ENCODE measurements at places on chromosomes 2 and 18. TPM values are rescaled to one million over a fixed set of nuclear protein-coding genes. Genes with fewer than 3 reads are reported as not detected.

KCNG2 gene
- 0.50 TPM for total RNA-seq

SCN1A gene
- 19.1 TPM for total RNA-seq

ENOSF1 gene
- total RNA-seq = 82.2 TPM

GRCh38 chr18:36610258-36610657 is 218.5 kb downstream of the TPGS2 start:
- DNase-seq = no peak
- H3K4me1 ChIP-seq = no peaks in the 10 kb centered on the region
- H3K4me3 ChIP-seq = no peak overlapping the region
- no peak overlapping the region for H3K27ac ChIP-seq
- no peaks in the 10 kb centered on the region for H3K36me3 ChIP-seq

DNA sequence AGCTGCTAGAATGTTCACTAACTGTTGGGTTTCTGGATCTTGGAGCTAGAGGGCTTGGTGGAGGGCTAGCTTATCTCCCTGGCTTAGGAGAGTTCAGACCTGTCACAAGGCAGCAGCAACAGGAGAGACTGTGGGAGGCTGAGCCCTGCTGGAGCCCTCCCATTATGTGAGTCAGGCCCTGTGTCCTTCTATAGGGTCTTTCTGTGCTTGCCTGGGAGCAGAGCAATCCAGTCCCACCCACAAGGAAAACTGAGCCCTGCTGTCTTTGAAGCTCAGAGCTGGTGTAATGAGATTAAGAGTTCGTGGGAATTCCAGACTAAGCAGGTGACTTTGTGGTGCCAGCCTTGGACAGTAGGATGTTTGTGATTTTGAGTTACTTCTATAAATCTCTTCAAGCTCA is 249.0 kb downstream of the TTC32 start:
- no peak overlapping the region for H3K4me3 ChIP-seq
- no peaks in the 10 kb centered on the region for H3K36me3 ChIP-seq
- no peaks in the 10 kb centered on the region for H3K27me3 ChIP-seq
- no peak for DNase-seq
- no peak overlapping the region for H3K27ac ChIP-seq
- H3K4me1 ChIP-seq = no peaks in the 10 kb centered on the region

- H3K27me3 ChIP-seq = no peaks in the 10 kb centered on the region
- no peak for DNase-seq
- no peaks in the 10 kb centered on the region for H3K36me3 ChIP-seq
Observed at GRCh38 chr2:235347691-235348090, 146.2 kb upstream of the AGAP1 start.

- no peaks in the 10 kb centered on the region for H3K36me3 ChIP-seq
- peak overlapping the region; percentile 69 for H3K27ac ChIP-seq
- peaks cover 28% of the 10 kb centered on the region for H3K4me1 ChIP-seq
- no peak for DNase-seq
- H3K27me3 ChIP-seq = no peaks in the 10 kb centered on the region
- H3K4me3 ChIP-seq = peak overlapping the region; percentile 64
Observed at GRCh38 chr2:40450796-40451430, 977 bp downstream of the SLC8A1 start.

DNA sequence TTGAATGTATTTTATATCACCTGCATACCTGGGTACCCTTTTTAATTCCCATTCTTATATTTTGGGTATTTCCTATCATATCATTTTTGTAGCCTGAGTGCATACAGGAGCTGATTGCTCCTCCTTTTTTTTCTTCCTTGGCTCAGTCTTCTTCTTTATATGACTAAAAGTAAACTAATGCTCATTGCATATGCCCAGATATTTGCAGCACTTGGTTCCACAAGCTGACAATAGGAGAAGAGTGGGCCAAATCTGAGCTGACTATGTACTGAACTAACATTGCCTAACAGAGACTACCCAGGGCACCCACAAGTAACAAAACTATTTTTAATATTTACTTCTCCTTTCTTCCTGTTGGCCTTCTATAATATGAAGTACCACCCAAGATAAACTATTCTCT is 131.7 kb upstream of the SPOPL start:
- DNase-seq = no peak
- H3K4me3 ChIP-seq = no peak overlapping the region
- H3K36me3 ChIP-seq = no peaks in the 10 kb centered on the region
- H3K4me1 ChIP-seq = no peaks in the 10 kb centered on the region
- H3K27me3 ChIP-seq = no peaks in the 10 kb centered on the region

DNA sequence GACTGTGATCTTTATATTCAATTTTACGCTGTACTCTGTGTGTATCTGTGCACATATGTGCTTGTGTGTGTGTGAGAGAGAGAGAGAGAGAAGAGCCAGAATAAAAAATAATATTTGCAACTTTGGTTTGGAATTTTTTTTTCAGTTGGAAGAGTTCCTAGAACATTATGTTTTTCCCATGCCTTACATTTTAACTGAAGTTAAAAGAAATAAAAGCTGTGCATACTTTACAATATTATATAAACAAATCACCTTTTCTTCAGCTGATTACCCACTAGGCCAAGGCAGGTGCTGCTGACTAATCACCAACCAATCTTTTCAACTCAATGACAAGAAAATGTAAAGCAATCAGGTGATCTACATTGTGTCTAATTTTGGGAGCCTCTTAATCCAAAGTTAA is 366.3 kb downstream of the NYAP2 start:
- no peaks in the 10 kb centered on the region for H3K4me1 ChIP-seq
- H3K36me3 ChIP-seq = no peaks in the 10 kb centered on the region
- no peak overlapping the region for H3K27ac ChIP-seq
- DNase-seq = no peak
- no peaks in the 10 kb centered on the region for H3K27me3 ChIP-seq

- no peak for DNase-seq
- no peaks in the 10 kb centered on the region for H3K27me3 ChIP-seq
- H3K36me3 ChIP-seq = no peaks in the 10 kb centered on the region
- H3K4me3 ChIP-seq = no peak overlapping the region
- no peak overlapping the region for H3K27ac ChIP-seq
Observed at GRCh38 chr18:13540477-13541182, 185.7 kb downstream of the FAM210A start.

DNA sequence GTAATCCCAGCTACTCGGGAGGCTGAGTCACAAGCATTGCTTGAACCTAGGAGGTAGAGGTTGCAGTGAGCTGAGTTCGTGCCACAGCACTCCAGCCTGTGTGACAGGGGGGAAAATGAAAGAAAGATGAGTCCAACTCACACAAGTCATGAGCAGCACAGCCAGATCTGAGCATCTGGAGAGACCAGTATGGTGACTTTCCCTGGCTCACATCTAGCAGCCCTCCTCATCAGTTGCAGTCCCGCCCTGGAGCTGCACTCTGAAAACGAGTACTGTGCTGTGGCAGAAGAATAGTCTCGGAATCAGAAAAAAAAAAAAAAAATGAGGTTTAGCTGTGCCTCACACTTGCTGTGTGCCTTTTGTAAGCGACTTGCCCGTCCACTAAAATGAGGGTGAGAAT is 74.4 kb upstream of the TRIB2 start:
- no peaks in the 10 kb centered on the region for H3K4me1 ChIP-seq
- no peaks in the 10 kb centered on the region for H3K36me3 ChIP-seq
- no peak overlapping the region for H3K4me3 ChIP-seq
- H3K27me3 ChIP-seq = no peaks in the 10 kb centered on the region
- H3K27ac ChIP-seq = no peak overlapping the region
- DNase-seq = no peak

- no peaks in the 10 kb centered on the region for H3K4me1 ChIP-seq
- no peak overlapping the region for H3K27ac ChIP-seq
- H3K36me3 ChIP-seq = no peaks in the 10 kb centered on the region
- no peak for DNase-seq
Observed at GRCh38 chr2:70002241-70002899, 40.9 kb upstream of the ASPRV1 start.

GRCh38 chr2:88865801-88866371 is 174.4 kb downstream of the RPIA start:
- H3K4me1 ChIP-seq = no peaks in the 10 kb centered on the region
- H3K27ac ChIP-seq = no peak overlapping the region
- no peak overlapping the region for H3K4me3 ChIP-seq
- H3K36me3 ChIP-seq = no peaks in the 10 kb centered on the region
- DNase-seq = no peak

DNA sequence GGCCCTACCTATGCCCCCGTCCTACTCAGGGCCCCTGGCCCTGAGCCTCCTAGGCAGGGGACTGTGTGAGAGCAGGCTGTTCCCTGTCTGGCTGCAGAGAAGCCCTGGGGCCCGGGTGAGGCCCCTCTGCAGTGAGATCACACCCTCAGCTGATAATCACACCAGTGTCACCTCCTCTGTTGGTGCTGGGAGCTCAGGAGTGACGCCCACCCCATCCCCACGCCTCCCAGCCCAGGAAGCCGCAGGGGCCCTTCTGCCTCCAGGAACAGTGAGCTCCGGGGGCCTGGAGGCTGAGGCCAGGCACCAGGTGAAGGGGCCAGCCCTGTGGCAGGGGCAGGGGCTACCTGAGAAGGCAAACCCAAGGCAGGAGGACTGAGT is 20.0 kb downstream of the KCNIP3 start:
- no peak overlapping the region for H3K27ac ChIP-seq
- H3K27me3 ChIP-seq = no peaks in the 10 kb centered on the region
- H3K36me3 ChIP-seq = no peaks in the 10 kb centered on the region
- H3K4me1 ChIP-seq = no peaks in the 10 kb centered on the region
- DNase-seq = no peak

GRCh38 chr2:227864161-227864756 is 7.2 kb upstream of the DAW1 start:
- H3K4me3 ChIP-seq = no peak overlapping the region
- peaks cover 4% of the 10 kb centered on the region for H3K27me3 ChIP-seq
- H3K36me3 ChIP-seq = no peaks in the 10 kb centered on the region
- no peaks in the 10 kb centered on the region for H3K4me1 ChIP-seq

- H3K4me1 ChIP-seq = no peaks in the 10 kb centered on the region
- no peak for DNase-seq
- H3K27me3 ChIP-seq = no peaks in the 10 kb centered on the region
- no peak overlapping the region for H3K27ac ChIP-seq
Observed at GRCh38 chr2:36539631-36540030, 58.3 kb downstream of the FEZ2 start.

DNA sequence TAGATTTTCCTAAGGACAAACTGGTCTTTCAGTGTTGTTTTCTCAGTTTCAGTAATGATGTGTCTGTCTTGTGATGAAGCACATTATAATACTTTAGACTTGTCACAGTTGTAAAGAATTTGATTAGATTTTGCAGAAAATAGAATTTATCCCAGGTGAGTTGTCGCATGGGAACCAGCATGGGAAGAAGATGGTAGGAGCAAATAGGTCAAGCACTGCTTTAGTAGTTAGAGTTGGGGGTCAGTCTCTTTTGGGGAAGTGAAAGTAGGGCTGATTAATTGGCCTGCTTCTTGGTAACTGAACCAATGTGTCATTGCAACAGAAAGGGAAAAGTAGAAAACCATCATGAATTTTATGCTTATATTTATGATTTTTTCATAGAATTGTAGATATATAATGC is 153.2 kb upstream of the MYO3B start:
- H3K27me3 ChIP-seq = no peaks in the 10 kb centered on the region
- peaks cover 3% of the 10 kb centered on the region for H3K36me3 ChIP-seq
- no peak overlapping the region for H3K4me3 ChIP-seq
- H3K4me1 ChIP-seq = no peaks in the 10 kb centered on the region
- no peak overlapping the region for H3K27ac ChIP-seq

- H3K4me1 ChIP-seq = no peaks in the 10 kb centered on the region
- H3K27me3 ChIP-seq = no peaks in the 10 kb centered on the region
- DNase-seq = no peak
- no peaks in the 10 kb centered on the region for H3K36me3 ChIP-seq
- H3K27ac ChIP-seq = no peak overlapping the region
- no peak overlapping the region for H3K4me3 ChIP-seq
Observed at GRCh38 chr18:45712061-45712460, 11.9 kb upstream of the SLC14A1 start.

- H3K4me1 ChIP-seq = no peaks in the 10 kb centered on the region
- no peak overlapping the region for H3K27ac ChIP-seq
- H3K4me3 ChIP-seq = no peak overlapping the region
- no peak for DNase-seq
- H3K27me3 ChIP-seq = no peaks in the 10 kb centered on the region
- no peaks in the 10 kb centered on the region for H3K36me3 ChIP-seq
Observed at GRCh38 chr18:26497866-26498265, 50.5 kb downstream of the KCTD1 start.

DNA sequence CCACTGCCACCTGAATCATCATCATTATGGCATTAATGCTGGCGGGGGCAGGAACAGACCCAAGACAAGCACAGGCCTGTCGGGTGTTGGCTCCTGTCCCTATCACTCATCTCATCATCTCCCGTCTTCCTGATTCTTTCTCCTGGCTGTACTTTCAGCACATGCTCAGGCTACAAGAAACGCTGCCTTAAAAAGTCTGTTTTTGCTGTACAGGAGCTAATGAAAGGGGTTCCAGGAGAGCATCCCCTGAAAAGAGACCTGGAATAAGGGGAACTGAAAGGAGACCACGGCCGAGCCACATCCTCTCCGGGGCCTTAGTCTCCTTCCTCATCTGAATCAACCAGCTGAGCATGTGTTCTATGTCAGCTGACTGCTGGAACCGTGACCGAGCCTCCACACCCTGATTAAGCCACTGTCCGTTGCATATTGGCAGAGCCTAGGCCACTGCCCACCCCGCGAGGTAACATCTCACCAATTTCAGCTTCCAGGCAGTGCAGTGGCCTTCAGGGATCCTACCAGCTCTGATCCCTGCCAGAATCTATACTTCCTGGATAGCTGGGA is 62.6 kb downstream of the DNMT3A start:
- no peaks in the 10 kb centered on the region for H3K27me3 ChIP-seq
- H3K4me1 ChIP-seq = peaks cover 57% of the 10 kb centered on the region
- H3K27ac ChIP-seq = peak overlapping the region; percentile 36
- DNase-seq = peak; percentile 82
- H3K36me3 ChIP-seq = peaks cover 18% of the 10 kb centered on the region

GRCh38 chr2:222208010-222208690 is 90.6 kb downstream of the PAX3 start:
- H3K4me1 ChIP-seq = no peaks in the 10 kb centered on the region
- H3K36me3 ChIP-seq = no peaks in the 10 kb centered on the region
- H3K27me3 ChIP-seq = no peaks in the 10 kb centered on the region

GRCh38 chr2:71554028-71554705 is 100.8 kb downstream of the DYSF start:
- H3K27me3 ChIP-seq = no peaks in the 10 kb centered on the region
- H3K4me3 ChIP-seq = no peak overlapping the region
- no peak overlapping the region for H3K27ac ChIP-seq
- DNase-seq = peak; percentile 20

DNA sequence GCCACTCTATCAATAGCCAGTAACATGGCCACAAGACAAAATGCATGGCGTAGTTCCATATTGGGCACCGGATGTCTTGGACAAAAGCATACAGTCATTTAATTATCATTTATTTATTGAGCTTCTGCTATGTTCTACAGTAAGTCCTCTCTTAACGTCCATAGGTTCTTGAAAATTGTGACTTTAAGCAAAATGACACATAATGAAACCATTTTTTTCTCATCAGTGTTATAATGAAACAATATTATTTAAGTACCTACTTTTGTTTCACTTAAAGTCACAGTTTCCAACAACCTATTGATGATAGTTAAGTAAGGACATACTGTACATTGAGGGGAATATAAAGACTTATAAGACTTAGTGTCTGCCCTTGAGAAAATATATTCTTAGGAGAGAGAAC is 84.9 kb downstream of the XRCC5 start:
- H3K4me1 ChIP-seq = peaks cover 6% of the 10 kb centered on the region
- H3K4me3 ChIP-seq = no peak overlapping the region
- peaks cover 92% of the 10 kb centered on the region for H3K36me3 ChIP-seq
- H3K27ac ChIP-seq = no peak overlapping the region
- H3K27me3 ChIP-seq = no peaks in the 10 kb centered on the region

GRCh38 chr2:145303536-145303935 is 783.6 kb upstream of the ZEB2 start:
- H3K36me3 ChIP-seq = no peaks in the 10 kb centered on the region
- no peak overlapping the region for H3K27ac ChIP-seq
- DNase-seq = no peak
- H3K4me3 ChIP-seq = no peak overlapping the region
- H3K27me3 ChIP-seq = no peaks in the 10 kb centered on the region
- H3K4me1 ChIP-seq = no peaks in the 10 kb centered on the region

Measured in lower lobe of right lung (tissue), 2 donors.